ENCODE measurements at places on chromosomes 12 and 14.

GRCh38 chr12:2692080-2692479 is 102.7 kb upstream of the FKBP4 start:
- DNase-seq, result no peak

GRCh38 chr12:23556661-23557060 is 392.8 kb downstream of the SOX5 start:
- DNase-seq, result no peak

DNA sequence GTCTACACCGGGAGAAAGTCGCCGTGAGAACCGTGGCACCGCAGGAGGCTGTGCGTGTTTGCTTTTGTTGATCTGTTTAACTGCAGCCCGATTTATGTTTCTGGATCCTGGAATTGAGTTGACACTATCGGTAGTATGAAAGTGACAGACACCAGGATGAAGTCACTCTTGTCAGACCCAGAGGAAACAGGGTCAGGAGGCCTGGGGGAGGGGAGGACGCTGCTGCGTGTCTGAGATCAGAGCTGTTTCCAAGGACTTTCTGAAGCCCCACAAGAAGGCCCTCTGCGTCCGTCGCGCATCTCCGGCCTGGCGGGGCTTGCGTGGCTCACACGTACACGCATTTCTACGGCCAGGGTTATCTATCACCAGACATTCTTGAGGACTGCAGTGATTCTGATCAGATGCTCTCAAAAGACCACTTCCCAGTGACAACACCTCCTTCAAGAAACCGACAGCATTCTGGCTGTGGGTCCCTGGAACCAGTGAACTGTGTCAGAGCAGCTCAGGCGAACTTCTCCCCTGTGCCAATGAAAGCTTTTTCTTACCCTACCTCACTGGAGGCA is 263.4 kb downstream of the ADGRD1 start:
- DNase-seq, result no peak

- DNase-seq, result no peak
Observed at GRCh38 chr14:77469067-77469505, 11.2 kb downstream of the AHSA1 start.

GRCh38 chr12:31928246-31929026 is 30.8 kb upstream of the RESF1 start:
- no peak for DNase-seq

DNA sequence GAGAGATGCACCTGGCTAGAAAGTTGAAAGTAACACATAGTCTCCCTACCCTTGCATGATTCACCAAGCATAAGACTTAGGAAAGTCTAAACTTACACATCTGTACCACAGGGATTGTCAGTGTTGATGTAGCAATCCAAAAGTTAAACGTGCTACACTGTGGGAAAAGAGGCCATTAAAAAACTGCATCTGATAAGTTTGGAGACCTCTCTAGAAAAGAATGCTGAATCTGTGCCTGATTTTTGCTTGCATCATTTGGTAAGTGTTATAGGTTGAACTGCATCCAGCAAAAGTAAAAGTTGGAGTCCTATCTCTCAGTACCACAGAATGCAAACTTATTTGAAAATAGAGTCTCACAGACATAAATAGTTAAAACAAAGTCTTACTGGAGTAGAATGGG is 126.6 kb downstream of the SLC6A15 start:
- DNase-seq, result no peak
